ENCODE measurements at places on chromosomes 5 and 9.

GRCh38 chr5:172733974-172734346 lies 37.0 kb downstream of the DUSP1 start:
- DNase-seq, result no peak

DNA sequence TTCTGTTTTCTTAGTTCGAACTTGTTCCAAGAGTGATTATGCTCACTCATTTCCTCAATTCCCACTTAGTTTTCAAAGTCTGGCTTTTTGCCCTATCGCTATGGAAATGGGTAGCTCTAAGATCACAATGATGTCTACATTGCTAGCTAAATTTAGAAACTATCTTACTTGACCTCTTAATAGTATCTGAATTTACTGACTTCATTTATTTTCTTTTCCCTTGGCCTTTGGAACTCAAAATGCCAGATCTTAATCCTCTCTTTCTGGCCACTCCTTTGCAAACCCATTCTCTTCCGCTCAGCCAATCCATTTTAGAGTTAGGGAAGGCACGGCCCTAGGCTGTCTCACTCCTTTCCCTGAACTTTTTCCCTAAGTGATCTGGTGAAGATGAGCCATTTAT lies 137.0 kb downstream of the FER start:
- no peak for DNase-seq

DNA sequence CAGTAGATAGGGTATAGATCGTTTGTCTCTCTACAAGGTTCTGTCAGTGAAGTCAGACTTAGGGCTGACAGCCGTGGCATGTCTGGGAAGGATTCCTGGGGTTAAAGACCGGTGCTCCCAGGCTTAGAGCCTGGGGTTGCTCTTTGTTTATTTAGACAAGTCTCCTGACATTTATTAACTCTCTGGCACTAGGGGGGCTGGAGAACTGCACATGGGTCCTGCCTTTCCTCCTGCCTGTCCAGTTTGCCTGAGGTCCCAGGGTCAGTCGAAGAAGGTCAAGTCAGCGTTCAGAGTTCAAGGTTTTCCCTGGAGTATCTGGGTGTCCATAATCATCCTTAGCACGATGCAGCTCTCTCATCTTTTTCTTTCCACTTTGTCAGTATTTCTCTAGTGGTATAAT lies 5.6 kb downstream of the EGFLAM start:
- DNase-seq, result no peak

DNA sequence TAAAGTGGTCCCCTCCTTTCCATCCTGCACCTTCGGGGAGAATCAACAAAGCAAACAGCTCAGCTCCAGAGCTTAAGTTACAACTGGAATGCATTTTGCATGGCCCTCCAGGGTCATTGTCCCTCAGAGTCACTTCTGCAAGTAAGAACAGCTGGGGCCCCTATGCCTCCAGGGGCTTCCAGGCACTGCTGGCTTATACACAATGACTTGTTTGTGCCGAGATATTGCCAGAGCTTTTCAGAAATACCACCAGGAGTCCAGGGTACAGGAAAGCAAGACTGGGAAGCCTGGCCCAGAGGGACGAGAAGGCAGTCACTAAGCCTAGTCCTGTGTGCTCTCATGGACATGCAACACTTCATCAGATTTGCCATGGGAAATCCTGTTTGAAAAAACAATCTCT lies 11.3 kb downstream of the FRMD3 start:
- DNase-seq, result no peak

- no peak for DNase-seq
Measured at GRCh38 chr5:90655423-90655822, 96.8 kb downstream of the ADGRV1 start.

GRCh38 chr5:5671823-5672222 lies 249.3 kb downstream of the ICE1 start:
- DNase-seq, result no peak

- no peak for DNase-seq
Measured at GRCh38 chr5:60066502-60066901, 173.0 kb upstream of the PDE4D start.

GRCh38 chr9:93951655-93952118 lies 3.5 kb downstream of the BARX1 start:
- DNase-seq, result no peak

GRCh38 chr5:33049298-33049697 lies 338.2 kb downstream of the NPR3 start:
- DNase-seq, result no peak

DNA sequence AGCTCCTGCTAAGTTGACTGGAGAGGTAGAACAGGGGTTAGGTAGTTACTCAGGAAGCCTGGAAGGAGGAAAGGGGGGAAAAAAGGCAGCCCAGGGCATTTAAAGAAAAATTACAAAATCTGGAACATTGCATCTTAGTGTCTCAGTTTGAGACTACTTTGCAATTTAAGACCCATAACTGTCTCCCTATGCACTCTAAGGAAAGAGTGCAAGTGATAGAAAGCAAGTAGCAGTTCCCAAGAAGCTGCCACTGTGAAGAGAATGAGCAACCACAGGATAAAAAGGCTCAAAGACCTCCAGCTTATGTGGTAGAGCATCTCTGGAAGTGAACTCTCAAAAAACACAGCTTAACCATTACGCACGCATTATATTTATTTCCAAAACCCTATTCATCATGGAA lies 141.8 kb downstream of the SLCO4C1 start:
- DNase-seq, result no peak

GRCh38 chr5:27216367-27216950 lies 178.1 kb upstream of the CDH9 start:
- no peak for DNase-seq

GRCh38 chr5:89071101-89071940 lies 188.3 kb upstream of the MEF2C start:
- no peak for DNase-seq

DNA sequence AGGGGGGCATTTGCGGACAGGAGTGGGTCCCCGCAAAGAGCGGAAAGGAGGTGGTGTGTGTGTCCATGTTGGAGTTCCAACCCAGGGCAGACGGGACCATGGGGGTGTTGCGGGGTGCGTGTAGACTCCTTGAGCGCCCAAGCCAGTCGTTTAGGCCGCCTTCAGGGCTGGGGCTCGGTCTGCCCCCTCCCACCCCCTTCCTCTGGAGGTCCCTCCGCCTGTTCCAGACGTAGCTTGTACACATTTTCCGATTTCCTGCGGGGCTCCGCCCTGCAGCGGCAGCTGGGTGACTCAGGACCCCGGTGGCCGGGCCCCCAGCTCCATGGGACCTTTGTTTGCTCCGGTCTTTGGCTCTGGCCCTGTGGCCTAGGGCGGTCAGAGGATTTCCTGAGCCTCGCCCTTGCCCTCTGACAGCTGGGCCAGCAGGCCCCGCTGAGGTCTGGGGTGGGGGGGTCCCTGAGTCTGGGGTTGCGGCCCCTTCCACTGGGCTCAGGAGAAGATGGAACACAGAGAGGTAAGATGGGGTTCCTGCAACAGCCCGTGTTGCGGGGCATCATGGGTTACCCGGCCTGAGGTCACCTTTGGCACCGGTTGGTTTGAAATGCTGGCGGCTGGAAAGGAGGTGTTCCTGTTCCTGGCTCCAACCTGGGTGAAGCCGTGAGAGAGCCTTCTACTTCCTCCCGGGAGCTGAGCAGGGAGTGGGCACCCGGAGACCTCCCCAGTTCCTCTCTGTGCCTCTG lies 1.5 kb downstream of the PKN3 start:
- no peak for DNase-seq

All from stimulated activated CD4-positive, alpha-beta T cell treated with anti-CD3 and anti-CD28 coated beads, Interleukin-1b, Interleukin-23, amount 100 ng/mL, for 4 hours (primary cell).